ENCODE measurements at places on chromosomes 5 and 9.

DNA sequence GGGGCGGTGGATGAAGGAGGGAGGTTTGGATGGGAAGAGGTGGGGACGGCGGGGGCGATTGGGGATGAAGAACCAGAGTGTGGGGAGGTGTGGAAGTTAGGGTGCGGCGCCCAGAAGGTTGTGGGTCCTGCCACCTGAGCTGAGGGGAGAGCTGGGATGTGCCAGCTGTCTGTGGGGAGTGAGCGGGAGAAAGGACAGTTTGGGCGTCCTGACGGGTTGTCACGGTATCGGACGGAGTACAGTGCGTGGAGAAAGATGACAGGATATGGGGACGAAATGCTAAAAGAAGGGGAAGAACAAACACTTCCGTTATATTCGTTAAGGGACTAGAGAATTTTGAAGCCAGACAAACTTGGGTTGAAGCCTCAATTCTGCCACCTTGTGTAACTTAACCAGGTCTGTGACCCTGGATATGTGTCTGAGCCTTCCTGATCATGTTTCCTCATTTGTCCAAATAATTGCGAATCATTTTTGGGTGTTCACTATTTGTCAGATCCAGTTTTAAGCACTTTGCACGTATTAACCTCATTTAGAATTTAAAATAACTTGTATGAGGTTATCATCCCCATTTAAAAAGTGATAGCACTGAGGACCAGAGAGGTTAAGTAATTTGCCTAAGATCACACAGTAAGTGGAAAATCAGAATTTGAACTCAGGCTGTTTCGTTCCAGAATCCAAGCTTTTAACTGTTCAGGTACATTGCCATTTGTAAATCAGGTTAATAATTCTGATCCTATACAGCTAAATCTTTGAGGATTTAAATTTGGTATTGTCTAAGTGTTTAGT, 689 bp downstream of the CNTRL start:
- H3K4me3 ChIP-seq, result peak overlapping the region; percentile 92
- DNase-seq, result no peak
- peaks cover 59% of the 10 kb centered on the region for H3K4me1 ChIP-seq
- no peaks in the 10 kb centered on the region for H3K27me3 ChIP-seq

- DNase-seq, result no peak
- H3K27me3 ChIP-seq, result no peaks in the 10 kb centered on the region
- H3K36me3 ChIP-seq, result no peaks in the 10 kb centered on the region
- H3K4me3 ChIP-seq, result no peak overlapping the region
- no peaks in the 10 kb centered on the region for H3K4me1 ChIP-seq
- no peak overlapping the region for H3K27ac ChIP-seq
Observed at GRCh38 chr5:14405267-14405666, 176.3 kb upstream of the OTULINL start.

GRCh38 chr9:124514125-124514524, 6.9 kb upstream of the NR5A1 start:
- no peaks in the 10 kb centered on the region for H3K36me3 ChIP-seq
- H3K4me3 ChIP-seq, result no peak overlapping the region
- no peaks in the 10 kb centered on the region for H3K4me1 ChIP-seq
- no peaks in the 10 kb centered on the region for H3K27me3 ChIP-seq
- no peak for DNase-seq
- no peak overlapping the region for H3K27ac ChIP-seq

GRCh38 chr5:96893342-96893741, 17.0 kb downstream of the ERAP2 start:
- H3K36me3 ChIP-seq, result peaks cover 91% of the 10 kb centered on the region
- no peaks in the 10 kb centered on the region for H3K4me1 ChIP-seq
- DNase-seq, result no peak
- H3K27me3 ChIP-seq, result no peaks in the 10 kb centered on the region

DNA sequence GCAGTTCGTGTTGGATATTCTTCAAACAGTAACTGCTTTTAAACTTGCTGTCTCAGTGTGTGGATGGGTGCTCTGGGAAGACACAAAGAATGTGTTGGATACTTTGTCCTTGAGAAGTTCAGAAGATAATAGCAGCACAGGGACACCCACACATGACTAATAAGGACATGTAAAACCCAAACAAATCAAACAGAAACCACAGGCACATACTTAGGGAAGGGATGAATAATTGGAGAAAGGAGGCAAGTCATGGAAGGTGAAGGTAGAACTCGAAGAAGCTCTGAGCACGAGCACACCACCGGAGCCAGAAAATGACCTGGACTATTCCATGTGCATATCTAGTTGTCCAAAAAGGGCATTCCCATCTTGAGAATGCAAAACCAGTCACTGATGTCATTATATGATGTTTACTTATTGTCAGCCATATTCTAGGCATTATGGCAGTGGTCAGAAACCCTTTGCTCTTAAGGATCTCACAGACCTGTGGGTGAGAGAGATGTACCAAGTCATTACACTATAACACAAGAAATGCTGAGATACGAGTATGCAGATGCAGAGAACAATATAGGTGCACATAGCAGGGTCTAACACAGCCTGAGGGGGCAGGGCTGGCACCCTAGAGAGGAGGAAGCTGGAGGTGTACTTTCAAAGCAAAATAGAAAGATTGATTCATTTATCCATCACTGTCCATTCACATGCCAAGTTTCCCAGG, 152.9 kb downstream of the PIK3R1 start:
- H3K4me1 ChIP-seq, result peaks cover 12% of the 10 kb centered on the region
- DNase-seq, result no peak
- H3K27me3 ChIP-seq, result no peaks in the 10 kb centered on the region
- no peak overlapping the region for H3K27ac ChIP-seq
- no peaks in the 10 kb centered on the region for H3K36me3 ChIP-seq

GRCh38 chr9:35481347-35481975, 8.4 kb upstream of the RUSC2 start:
- peaks cover 5% of the 10 kb centered on the region for H3K27me3 ChIP-seq
- no peaks in the 10 kb centered on the region for H3K36me3 ChIP-seq
- peak; percentile 44 for DNase-seq
- H3K4me3 ChIP-seq, result no peak overlapping the region
- no peaks in the 10 kb centered on the region for H3K4me1 ChIP-seq
- H3K27ac ChIP-seq, result no peak overlapping the region

DNA sequence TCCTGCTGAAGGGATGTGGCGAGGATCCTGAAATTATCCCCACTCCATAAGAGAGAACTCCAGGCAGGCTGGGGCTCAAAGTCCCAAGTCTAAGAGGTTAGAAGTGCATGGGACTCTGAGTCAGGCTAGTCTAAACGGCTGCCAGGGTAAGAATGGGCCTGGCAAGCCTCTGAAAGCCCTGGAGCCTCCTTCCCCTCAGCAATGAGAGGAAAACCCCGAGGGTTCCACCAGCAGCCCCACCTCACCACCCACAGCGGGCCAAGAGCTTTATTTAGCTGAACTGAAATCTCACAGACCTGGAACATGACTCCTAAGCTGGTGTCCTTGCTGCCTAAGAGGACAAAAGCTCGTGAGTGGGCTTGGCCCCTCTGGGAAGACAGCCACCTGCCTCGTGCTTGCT, 135.5 kb downstream of the SEC61B start:
- no peak overlapping the region for H3K27ac ChIP-seq
- no peak for DNase-seq
- no peaks in the 10 kb centered on the region for H3K36me3 ChIP-seq
- H3K27me3 ChIP-seq, result peaks cover 11% of the 10 kb centered on the region
- no peaks in the 10 kb centered on the region for H3K4me1 ChIP-seq

GRCh38 chr5:4924577-4924976, 215.6 kb upstream of the ADAMTS16 start:
- H3K27me3 ChIP-seq, result peaks cover 3% of the 10 kb centered on the region
- H3K36me3 ChIP-seq, result no peaks in the 10 kb centered on the region
- H3K27ac ChIP-seq, result no peak overlapping the region
- no peak for DNase-seq
- H3K4me1 ChIP-seq, result no peaks in the 10 kb centered on the region
- no peak overlapping the region for H3K4me3 ChIP-seq

- H3K27ac ChIP-seq, result no peak overlapping the region
- peaks cover 3% of the 10 kb centered on the region for H3K27me3 ChIP-seq
- no peak for DNase-seq
- no peaks in the 10 kb centered on the region for H3K4me1 ChIP-seq
Observed at GRCh38 chr5:132365213-132365612, 4.3 kb upstream of the SLC22A5 start.

DNA sequence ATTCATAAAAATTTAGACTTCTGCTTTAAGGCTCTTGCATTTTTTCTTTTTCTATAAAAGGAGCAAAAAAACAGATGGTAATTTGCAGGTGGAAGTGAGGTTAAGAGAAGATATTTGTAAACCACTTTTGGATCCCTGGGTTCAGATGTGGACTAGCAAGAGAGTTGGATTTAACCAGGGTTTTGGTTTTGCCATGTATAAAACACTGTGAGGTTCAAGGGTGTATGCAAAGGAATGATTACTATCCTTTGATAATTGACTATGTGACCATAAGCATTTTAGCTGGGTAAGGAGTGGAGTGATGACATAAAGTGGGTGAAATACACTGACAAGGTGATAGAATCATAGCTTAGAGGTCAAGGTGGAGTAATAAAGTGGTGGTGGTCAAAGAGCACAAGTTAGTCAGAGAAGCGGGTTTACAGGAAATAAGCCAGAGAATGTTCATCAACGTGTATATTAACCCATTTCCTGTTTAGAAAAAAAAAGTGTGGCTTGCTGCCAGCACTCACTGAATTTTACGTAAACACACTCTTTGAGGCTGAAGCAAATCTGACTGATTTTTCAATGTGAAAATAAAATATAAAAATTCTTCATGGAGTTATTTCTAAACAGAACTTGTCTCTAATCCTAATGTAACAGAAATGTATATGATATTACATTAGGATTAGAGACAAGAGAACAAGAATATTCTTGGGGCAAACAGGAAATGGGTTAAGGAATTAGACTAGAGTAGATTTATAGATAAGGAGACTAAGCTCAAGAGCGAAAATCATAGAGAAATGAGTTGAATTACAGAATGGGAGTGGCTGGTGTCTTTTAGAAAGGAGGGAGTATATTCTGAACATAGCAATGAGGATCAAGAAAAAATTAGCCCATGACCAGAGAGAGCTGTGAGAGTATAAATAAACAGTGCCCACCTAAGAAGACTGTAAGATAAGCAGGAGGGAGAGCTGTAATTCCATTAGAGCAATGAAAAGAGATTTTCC, 74.5 kb downstream of the CDKN2A start:
- no peaks in the 10 kb centered on the region for H3K27me3 ChIP-seq
- H3K4me3 ChIP-seq, result peak overlapping the region; percentile 52
- H3K27ac ChIP-seq, result peak overlapping the region; percentile 100
- H3K36me3 ChIP-seq, result no peaks in the 10 kb centered on the region

DNA sequence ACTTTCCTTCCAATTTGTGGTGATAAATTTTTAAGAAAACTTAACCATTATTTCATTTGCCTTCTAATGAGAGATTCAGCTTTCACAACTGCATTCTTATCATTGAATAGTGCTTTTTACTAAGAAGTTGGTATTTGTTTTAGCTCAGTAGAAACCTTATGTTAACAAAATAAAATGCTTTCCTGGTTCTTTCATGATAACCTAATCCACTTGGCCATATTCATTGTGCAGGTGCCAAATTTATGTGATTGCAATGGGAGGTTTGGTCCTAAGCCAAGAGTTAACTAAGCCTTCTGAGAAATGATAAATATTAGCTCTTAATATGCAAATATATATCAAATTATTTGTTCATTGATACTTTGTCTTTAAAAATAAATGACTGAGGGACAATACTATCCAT, 141.1 kb upstream of the TLE4 start:
- H3K4me3 ChIP-seq, result no peak overlapping the region
- no peaks in the 10 kb centered on the region for H3K4me1 ChIP-seq
- H3K27me3 ChIP-seq, result no peaks in the 10 kb centered on the region

- H3K36me3 ChIP-seq, result no peaks in the 10 kb centered on the region
- H3K27ac ChIP-seq, result no peak overlapping the region
- no peaks in the 10 kb centered on the region for H3K4me1 ChIP-seq
- H3K27me3 ChIP-seq, result no peaks in the 10 kb centered on the region
- no peak overlapping the region for H3K4me3 ChIP-seq
- DNase-seq, result peak; percentile 9
Observed at GRCh38 chr9:87445646-87446045, 52.0 kb upstream of the DAPK1 start.

- peaks cover 44% of the 10 kb centered on the region for H3K36me3 ChIP-seq
- H3K4me1 ChIP-seq, result no peaks in the 10 kb centered on the region
- DNase-seq, result no peak
- no peak overlapping the region for H3K27ac ChIP-seq
- H3K27me3 ChIP-seq, result no peaks in the 10 kb centered on the region
Observed at GRCh38 chr9:33351547-33351946, 50.8 kb downstream of the AQP7 start.

GRCh38 chr5:43802651-43803050, 199.7 kb downstream of the NNT start:
- no peaks in the 10 kb centered on the region for H3K27me3 ChIP-seq
- H3K36me3 ChIP-seq, result no peaks in the 10 kb centered on the region
- H3K4me1 ChIP-seq, result no peaks in the 10 kb centered on the region
- no peak for DNase-seq
- no peak overlapping the region for H3K27ac ChIP-seq
- no peak overlapping the region for H3K4me3 ChIP-seq

- no peak overlapping the region for H3K4me3 ChIP-seq
- peaks cover 17% of the 10 kb centered on the region for H3K27me3 ChIP-seq
- no peaks in the 10 kb centered on the region for H3K36me3 ChIP-seq
- H3K4me1 ChIP-seq, result no peaks in the 10 kb centered on the region
- DNase-seq, result no peak
Observed at GRCh38 chr5:36531401-36531800, 75.0 kb upstream of the SLC1A3 start.

GRCh38 chr9:98590101-98590500, 118.6 kb downstream of the GABBR2 start:
- H3K27ac ChIP-seq, result no peak overlapping the region
- peaks cover 3% of the 10 kb centered on the region for H3K27me3 ChIP-seq
- H3K36me3 ChIP-seq, result no peaks in the 10 kb centered on the region
- no peaks in the 10 kb centered on the region for H3K4me1 ChIP-seq
- no peak for DNase-seq
- no peak overlapping the region for H3K4me3 ChIP-seq

GRCh38 chr5:136035837-136036236, 7.0 kb downstream of the TGFBI start:
- no peaks in the 10 kb centered on the region for H3K27me3 ChIP-seq
- no peak for DNase-seq
- no peak overlapping the region for H3K27ac ChIP-seq
- no peak overlapping the region for H3K4me3 ChIP-seq
- H3K36me3 ChIP-seq, result no peaks in the 10 kb centered on the region

GRCh38 chr5:115530426-115530825, 14.1 kb downstream of the FEM1C start:
- H3K27ac ChIP-seq, result no peak overlapping the region
- no peak for DNase-seq
- no peaks in the 10 kb centered on the region for H3K27me3 ChIP-seq
- H3K36me3 ChIP-seq, result peaks cover 62% of the 10 kb centered on the region
- H3K4me1 ChIP-seq, result peaks cover 14% of the 10 kb centered on the region

DNA sequence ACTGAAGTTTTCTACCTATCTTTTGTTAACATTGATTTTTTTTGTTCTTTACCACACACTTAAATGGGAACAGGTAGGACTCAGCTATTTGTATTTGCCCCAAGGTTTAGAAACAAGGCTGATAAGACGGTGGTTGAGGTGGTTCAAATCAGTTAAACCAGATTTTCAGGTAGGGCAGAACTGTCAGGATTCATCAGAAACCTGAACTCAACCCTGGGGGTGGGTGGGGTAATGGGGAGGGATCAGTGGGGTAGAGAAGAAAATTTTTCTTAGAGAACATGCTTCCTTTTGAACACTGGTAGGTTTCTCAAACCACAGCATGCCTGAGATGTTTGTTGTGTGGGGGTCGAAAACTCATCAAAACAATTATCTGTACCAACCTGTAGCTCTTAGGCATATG, 113.0 kb downstream of the BASP1 start:
- H3K4me3 ChIP-seq, result no peak overlapping the region
- DNase-seq, result no peak
- H3K36me3 ChIP-seq, result no peaks in the 10 kb centered on the region
- H3K27me3 ChIP-seq, result no peaks in the 10 kb centered on the region

- H3K4me3 ChIP-seq, result no peak overlapping the region
- peaks cover 6% of the 10 kb centered on the region for H3K27me3 ChIP-seq
- H3K4me1 ChIP-seq, result no peaks in the 10 kb centered on the region
- no peak overlapping the region for H3K27ac ChIP-seq
- DNase-seq, result no peak
- no peaks in the 10 kb centered on the region for H3K36me3 ChIP-seq
Observed at GRCh38 chr5:5711112-5711511, 288.6 kb downstream of the ICE1 start.
